ENCODE measurements at places on chromosomes 11 and 22. TPM values are rescaled to one million over a fixed set of nuclear protein-coding genes. Genes with fewer than 3 reads are reported as not detected.

DNA sequence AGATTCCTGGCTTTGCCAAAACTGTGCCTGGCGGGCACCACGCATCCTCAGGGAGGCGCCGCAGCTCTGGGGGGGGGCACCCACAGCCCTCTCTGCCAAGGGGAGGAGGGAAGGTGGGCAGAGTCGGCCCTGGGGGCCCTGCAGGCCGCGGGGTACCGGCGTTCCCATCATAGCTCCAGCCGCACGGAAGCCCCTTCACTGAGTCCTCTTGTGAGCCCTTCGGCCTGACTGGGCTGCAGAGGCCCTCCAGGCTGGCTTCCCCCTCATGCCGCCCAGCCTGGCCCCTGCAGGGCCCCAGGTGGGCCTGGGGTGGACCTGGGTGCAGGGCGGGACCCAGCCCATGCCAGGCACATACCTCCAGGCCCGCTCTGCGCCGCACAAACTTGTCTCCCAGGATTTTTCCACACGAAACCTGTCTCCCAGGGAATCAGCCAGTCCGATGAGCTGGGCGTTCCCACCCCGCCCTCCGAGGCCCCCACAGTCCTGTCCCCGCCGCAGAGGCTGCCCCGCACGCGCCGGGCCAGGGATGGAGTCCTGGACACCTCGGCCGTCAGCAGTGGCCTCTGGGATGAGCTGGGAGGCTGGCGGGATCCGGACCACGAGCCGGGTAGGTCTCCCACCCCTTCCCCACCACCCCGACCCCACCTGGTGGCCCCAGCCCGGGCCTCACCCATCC lies 1.8 kb upstream of the PKP3 start:
- no peak for DNase-seq

- DNase-seq = no peak
These were observed 808.7 kb downstream of the KCNA4 start for GRCh38 chr11:29208117-29208516.

GRCh38 chr22:38240734-38241252 lies 32.0 kb downstream of the TMEM184B start:
- DNase-seq = no peak

The RAB36 gene
- total RNA-seq = 4.8 TPM

- DNase-seq = peak; percentile 64
These were observed 14.6 kb upstream of the IGLL5 start for GRCh38 chr22:22872722-22873708.

GRCh38 chr11:17077520-17078401 lies at the start of gene RPS13:
Gene RPS13 (minus strand): TSS chr11:17077667. CDS start chr11:17077641, 26 bp downstream.
- peak; percentile 98 for DNase-seq

- no peak for DNase-seq
These were observed 96.2 kb downstream of the RASSF10 start for GRCh38 chr11:13105237-13105844.

DNA sequence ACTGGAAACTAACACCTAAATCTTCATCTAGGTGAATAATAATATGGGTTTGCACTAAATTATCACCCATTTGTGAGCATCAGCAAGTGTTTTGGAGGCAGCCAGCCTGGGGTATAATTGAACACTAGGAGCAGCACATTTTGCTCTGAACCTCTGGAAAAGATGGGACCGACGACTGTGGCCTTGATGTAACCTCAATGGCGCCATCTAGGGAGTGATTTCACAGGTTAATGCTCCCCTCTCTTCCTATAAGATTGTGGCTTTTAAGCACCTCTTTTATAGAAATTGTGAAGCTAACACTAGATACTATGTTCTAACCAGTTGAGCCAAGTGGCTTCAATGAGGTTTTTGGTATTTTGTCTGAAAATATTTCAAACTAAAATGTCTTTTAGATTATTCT lies 203.7 kb downstream of the NELL1 start:
- DNase-seq = no peak

DNA sequence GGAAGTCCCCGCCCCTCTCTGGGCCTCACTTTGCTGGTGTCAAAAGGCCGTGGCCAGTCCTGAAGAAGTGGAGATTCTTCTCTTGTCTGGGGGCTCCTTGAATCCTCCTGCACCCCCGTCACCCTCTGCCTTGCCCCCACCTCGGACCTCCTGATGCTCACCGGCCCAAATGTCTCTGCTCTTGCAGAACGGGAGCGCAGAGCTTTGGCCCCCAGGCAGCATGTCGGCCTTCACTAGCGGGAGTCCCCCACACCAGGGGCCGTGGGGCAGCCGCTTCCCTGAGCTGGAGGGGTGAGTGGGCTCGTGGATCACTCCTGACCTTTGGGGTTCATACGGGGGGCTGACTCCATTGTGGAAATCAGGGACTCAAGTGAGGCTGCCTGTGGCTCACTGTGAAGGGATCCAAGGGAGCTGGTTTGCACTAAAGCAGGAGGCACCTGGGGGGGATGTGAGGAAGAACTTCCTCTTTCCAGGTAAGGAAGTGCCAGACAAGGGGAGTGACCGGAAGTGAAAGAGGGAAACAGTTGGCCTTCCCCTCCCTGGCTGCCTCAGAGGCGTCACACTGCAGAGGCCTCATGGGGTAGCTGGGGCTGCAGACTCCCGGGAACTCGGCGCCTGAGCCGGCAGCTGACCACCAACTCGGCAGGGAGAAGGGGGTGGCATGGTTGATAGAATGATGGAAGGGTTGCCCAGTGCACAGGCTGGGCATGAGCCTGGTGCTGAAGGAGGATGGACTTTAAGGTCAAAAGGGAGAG lies 23.1 kb downstream of the CSF2RB start:
- no peak for DNase-seq

- no peak for DNase-seq
These were observed 36.4 kb upstream of the CARD16 start for GRCh38 chr11:105081412-105082150.

GRCh38 chr22:32475468-32476010 lies 928 bp downstream of the FBXO7 start:
- DNase-seq = no peak

GRCh38 chr11:69449320-69450063 lies 32.0 kb upstream of the LINC01488 start:
- no peak for DNase-seq

The BTG4 gene
- not detected for total RNA-seq

The HORMAD2 gene
- total RNA-seq = not detected

GRCh38 chr11:88435415-88435814 lies 97.9 kb upstream of the CTSC start:
- DNase-seq = no peak

The LINC01488 gene
- total RNA-seq = not detected

- DNase-seq = no peak
These were observed 16.1 kb upstream of the TPP1 start for GRCh38 chr11:6635082-6635932.

DNA sequence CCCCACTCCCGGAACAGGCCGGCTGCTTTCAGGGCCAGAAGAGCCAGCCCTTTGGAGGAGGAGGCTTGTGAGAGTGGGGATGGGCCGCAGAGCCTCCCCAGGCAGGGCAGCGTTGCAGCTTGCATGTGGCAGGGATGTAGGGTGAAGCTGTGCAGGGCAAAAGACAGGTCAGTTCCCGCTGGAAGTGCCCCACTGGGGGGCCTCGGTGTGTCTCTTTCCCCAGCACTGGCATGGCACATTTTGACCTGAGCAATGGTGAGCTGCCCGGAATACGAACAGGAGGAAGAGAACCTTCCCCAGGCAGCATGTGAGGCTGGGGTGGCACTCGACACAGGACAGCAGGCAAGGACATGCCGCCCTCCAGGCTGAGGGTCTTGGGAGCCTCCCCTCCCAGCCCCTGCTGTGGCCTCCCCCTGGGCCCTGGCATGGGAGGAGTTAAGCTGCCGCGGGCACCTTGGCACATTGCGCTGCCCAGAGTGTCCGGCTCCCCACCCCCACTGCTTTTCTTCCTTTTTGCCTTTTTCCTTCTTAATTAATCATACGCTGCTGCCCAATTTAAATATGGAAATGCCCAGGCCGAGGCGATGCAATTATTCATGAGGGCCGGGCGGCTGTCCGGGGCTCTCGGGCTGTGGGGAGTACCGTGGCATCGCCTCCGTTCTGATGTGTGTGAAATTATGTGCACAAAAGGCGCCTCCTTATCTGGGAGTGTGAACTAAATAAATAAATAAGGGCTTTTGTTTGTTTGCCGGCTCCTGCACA lies 76.0 kb upstream of the WNT7B start:
- no peak for DNase-seq

DNA sequence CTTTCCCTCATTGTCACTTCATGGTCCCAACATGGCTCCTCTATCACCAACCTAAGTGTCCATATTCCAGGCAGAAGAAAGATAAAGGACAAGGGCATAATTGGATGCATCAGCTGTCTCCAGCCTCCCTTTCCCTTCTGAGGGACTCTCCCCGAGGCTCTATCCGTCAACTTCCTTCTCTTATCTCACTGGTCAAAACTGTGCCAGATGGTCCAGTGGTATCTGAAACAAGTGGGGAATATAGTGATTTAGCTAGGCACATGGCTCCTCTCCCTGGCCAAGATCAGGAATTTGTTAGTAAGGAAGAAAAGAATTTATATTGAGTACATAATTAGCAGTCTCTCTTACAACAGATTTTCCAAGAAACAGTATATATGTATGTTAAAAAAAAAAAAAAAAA lies 12.6 kb upstream of the SPON1 start:
- no peak for DNase-seq

GRCh38 chr11:115965767-115966504 lies 461.7 kb upstream of the CADM1 start:
- DNase-seq = no peak

- no peak for DNase-seq
These were observed 446.6 kb downstream of the TBC1D22A start for GRCh38 chr22:47209040-47209514.

GRCh38 chr11:841981-842369 lies 354 bp downstream of the POLR2L start:
- DNase-seq = no peak

DNA sequence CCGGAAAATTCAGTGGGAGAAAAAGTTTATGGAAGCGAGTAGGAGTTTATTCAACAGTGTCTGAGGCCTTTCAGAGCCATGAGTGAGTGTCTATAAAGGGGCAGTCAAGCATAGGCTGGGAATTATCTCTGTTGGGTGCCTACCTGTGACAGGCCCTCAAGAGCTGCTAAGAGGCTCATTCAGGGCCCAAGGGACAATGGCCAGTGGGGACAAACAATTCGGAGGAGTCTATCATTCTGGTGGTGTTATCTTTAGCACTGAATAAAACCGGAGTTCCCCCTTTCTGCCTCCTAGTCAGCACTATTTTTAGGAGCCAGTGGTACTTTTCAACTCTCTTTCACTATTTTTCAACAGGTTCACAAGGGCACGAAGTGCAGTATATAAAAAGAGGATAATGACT lies 89.5 kb upstream of the HTATIP2 start:
- no peak for DNase-seq

DNA sequence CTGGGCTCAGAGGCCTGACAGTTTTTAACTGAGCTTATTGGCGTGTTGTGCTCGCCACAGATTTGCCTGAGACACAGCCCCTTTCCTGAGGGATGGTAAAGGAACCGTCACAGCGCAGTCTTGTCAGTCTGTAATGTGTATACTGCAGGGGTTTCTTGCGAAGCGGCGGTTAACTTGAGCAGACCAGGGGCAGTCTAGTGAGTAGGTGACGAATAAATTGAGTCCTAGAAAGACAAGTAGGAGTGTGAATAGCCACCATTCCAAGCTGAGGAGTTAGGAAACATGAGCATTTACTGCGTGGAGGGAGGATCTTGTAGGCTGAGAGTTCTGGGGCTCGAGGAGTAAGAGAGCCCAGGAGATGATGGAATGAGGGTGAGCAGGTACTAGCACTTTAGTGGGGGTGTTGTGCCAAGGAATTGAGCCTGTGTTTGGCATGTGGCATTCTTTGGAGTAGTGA lies 1.4 kb downstream of the MED15 start:
- DNase-seq = no peak

The KRTAP5-9 gene
- not detected for total RNA-seq

DNA sequence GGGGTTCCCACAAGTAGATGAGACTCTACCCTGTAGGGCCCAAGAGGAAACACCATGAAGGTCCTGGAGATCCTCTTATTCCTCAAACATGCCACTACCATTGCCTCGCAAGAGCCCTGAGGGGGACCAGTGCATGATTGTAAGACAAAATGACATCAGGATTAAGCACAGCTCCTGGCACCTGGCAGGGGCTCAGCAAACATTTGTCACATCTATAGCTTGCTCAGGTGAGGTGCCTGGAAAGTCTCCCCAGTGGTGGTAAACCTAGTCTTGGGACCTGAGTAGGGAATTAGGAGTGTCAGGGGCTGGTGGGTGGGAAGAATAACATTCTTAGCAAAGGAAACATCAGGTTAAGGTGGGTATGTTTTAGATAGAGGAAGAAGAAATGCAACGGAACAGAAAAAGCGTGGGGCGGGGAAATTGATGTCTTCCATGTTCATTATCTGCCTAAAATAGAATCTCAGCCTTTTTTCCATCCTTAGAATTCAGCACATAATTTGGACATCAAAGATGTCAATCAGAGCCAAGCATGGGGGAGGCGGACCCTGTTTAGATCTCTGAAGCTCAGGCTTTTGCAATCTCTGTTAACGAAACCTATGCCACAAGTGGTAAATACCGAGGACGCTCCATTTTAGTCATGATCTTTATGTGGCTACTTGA lies 924 bp downstream of the YPEL1 start:
- no peak for DNase-seq

The PTPMT1 gene
- total RNA-seq = 50.3 TPM
